Bladder microvascular endothelial cell (primary cell): ENCODE measurements at places on chromosomes 6 and 20. TPM values are rescaled to one million over a fixed set of nuclear protein-coding genes. Genes with fewer than 3 reads are reported as not detected.

The TMEM170B gene
- 1.3 and 3.6 TPM in 2 replicates for total RNA-seq

The DIDO1 gene
- total RNA-seq: 21.5 and 50.9 TPM in 2 replicates

The TPD52L1 gene
- total RNA-seq: 3.8 and 5.3 TPM in 2 replicates

The GRIK2 gene
- under 0.01 and 0.13 TPM in 2 replicates for total RNA-seq

The CUTA gene
- total RNA-seq: 52.1 and 53.3 TPM in 2 replicates

The PRICKLE4 gene
- total RNA-seq: 2.3 and 6.2 TPM in 2 replicates

The NNAT gene
- total RNA-seq: 0.32 TPM in 1 of 2 replicates, not detected in the other

The SNPH gene
- 3.7 and 5.5 TPM in 2 replicates for total RNA-seq

The BTBD9 gene
- total RNA-seq: 4.9 and 11.1 TPM in 2 replicates

The LATS1 gene
- total RNA-seq: 5.2 and 12.9 TPM in 2 replicates

The SNAP25 gene
- total RNA-seq: 0.25 and 0.32 TPM in 2 replicates

The SRMS gene
- total RNA-seq: not detected in 2 replicates

The BEND6 gene
- under 0.01 and 0.19 TPM in 2 replicates for total RNA-seq

The TREM2 gene
- not detected in 2 replicates for total RNA-seq

The TIAM2 gene
- total RNA-seq: 2.8 and 20.6 TPM in 2 replicates

The RGS17 gene
- 0.65 and 3.0 TPM in 2 replicates for total RNA-seq

The NKX2-4 gene
- not detected in 2 replicates for total RNA-seq

The SNX21 gene
- total RNA-seq: 10.2 and 13.4 TPM in 2 replicates

The POM121L2 gene
- total RNA-seq: not detected in 2 replicates

The C6orf163 gene
- 0.65 and 1.3 TPM in 2 replicates for total RNA-seq

The PNPLA1 gene
- not detected in 2 replicates for total RNA-seq

The MROH8 gene
- total RNA-seq: 0.25 and 0.49 TPM in 2 replicates

The SLC16A10 gene
- total RNA-seq: not detected in 2 replicates

The ABHD16B gene
- total RNA-seq: not detected in 2 replicates

The C2 gene
- not detected in 2 replicates for total RNA-seq

The TFAP2D gene
- not detected in 2 replicates for total RNA-seq

The OR2B6 gene
- not detected in 2 replicates for total RNA-seq

The CSNK2B gene
- total RNA-seq: 77.5 and 79.2 TPM in 2 replicates

The DOK5 gene
- 0.16 and 0.50 TPM in 2 replicates for total RNA-seq

The ANGPT4 gene
- total RNA-seq: not detected in 2 replicates

The IYD gene
- not detected in 2 replicates for total RNA-seq

The PM20D2 gene
- total RNA-seq: 4.4 and 6.4 TPM in 2 replicates

The MYCT1 gene
- total RNA-seq: 82.4 and 188 TPM in 2 replicates

The C6orf58 gene
- total RNA-seq: under 0.01 and 0.50 TPM in 2 replicates

The PLA2G7 gene
- total RNA-seq: 0.16 TPM in 1 of 2 replicates, not detected in the other

The SASH1 gene
- 65.4 and 123 TPM in 2 replicates for total RNA-seq

The BMP6 gene
- total RNA-seq: 101 and 330 TPM in 2 replicates

The RBM24 gene
- total RNA-seq: 1.2 and 2.4 TPM in 2 replicates

The TGM3 gene
- total RNA-seq: not detected in 2 replicates

The C4A gene
- 1.5 and 3.1 TPM in 2 replicates for total RNA-seq

The OR14J1 gene
- total RNA-seq: not detected in 2 replicates

The SLC44A4 gene
- 0.06 and 0.49 TPM in 2 replicates for total RNA-seq

The MCCD1 gene
- not detected in 2 replicates for total RNA-seq

The FAM83C gene
- total RNA-seq: not detected in 2 replicates

The KIAA1755 gene
- total RNA-seq: 0.16 and 0.44 TPM in 2 replicates

The TMEM217 gene
- 6.8 and 28.6 TPM in 2 replicates for total RNA-seq

The VGLL2 gene
- not detected in 2 replicates for total RNA-seq

The SCRT2 gene
- not detected in 2 replicates for total RNA-seq

The SPINT4 gene
- total RNA-seq: not detected in 2 replicates
